ENCODE measurements at places on chromosomes 6 and 20. TPM values are rescaled to one million over a fixed set of nuclear protein-coding genes. Genes with fewer than 3 reads are reported as not detected.

PEX6 gene
- 69.7 TPM for polyA plus RNA-seq

MOCS1 gene
- 24.6 TPM for polyA plus RNA-seq

DNA sequence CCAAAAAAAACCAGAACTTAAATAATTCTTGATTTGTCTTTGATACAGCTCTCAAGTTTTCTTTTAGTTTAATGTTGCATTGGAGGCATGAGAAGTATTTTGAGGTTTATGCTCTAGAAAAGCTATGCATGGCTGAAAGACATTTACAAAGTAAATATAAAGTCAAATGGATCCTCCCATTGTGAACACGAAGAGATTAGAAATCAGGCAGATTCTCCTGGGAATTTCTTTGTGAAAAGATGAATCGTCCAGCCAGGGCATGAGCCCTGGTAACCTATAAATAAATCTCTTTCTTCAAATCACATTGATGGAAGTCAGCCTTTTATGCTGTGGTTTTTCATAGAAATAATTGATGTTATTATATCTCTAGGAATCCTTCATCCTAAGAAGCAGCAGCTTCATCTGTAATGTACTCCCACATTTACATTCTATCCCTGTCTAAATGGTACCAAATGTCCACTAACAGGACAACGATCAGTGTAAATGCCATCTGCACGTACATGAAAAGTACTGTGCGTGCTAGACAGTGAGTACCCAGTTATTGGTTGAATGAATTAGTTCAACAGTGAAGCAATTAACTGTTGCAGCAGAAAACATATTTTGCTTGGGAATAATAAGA, 143.6 kb downstream of the ALDH8A1 start:
- DNase-seq: peak; percentile 59

- DNase-seq: peak; percentile 77
Observed at GRCh38 chr6:165660857-165661663, 2.0 kb downstream of the PDE10A start.

GRCh38 chr6:97909380-97909779, 626.4 kb upstream of the MMS22L start:
- DNase-seq: no peak
